Stimulated activated CD4-positive, alpha-beta T cell treated with anti-CD3 and anti-CD28 coated beads, Interleukin-12 subunit alpha, Interleukin-12 subunit beta, amount 100 ng/mL, for 24 hours (primary cell): ENCODE measurements at places on chromosomes 1 and 21.

DNA sequence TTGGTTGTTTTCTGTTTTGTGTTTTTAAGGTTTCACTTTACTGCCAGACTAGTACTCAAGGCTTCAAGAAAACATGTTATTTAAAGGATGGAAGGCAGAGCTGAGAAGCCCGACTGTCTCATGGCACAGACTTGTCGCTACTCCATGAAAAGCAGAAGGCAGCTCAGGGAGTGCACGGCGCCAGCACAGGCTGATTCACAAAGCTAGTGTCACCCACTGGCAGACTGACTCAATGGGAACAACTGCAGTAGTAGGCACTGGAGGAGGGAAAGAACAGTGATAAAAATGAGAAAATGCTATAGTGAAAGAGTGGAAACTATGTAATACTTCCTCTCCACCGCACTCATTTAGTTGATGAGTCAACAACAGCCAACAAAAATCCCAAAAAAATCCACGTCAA, 14.7 kb downstream of the HSF2BP start:
- no peak for DNase-seq

DNA sequence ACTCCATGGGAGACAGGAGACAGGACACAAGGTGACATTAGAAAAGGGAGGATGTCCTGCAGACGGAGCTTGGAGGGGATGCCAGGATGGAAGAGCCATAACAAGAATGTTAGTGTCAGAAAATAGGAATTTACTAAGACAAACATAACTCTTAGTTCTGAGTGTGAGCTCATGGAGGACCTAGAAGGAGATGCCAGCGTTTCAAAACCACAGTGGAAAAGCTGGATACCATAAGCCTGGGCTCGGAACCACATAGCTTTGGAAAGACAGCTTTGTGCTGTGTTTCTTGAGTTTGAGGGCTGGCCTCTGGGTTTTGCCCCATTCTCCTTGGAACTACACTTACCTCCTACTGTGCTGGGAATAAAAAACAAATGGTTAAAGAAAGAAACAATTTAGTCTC, 128.4 kb downstream of the S1PR1 start:
- no peak for DNase-seq

GRCh38 chr1:47545912-47546483, 108.2 kb downstream of the FOXD2 start:
- no peak for DNase-seq

- no peak for DNase-seq
These were observed 2.1 kb upstream of the SLC2A1 start for GRCh38 chr1:42960566-42961311.

- DNase-seq: no peak
These were observed 160.8 kb upstream of the APP start for GRCh38 chr21:26331205-26331980.

- DNase-seq: no peak
These were observed 9.0 kb upstream of the RHBG start for GRCh38 chr1:156359973-156360372.

- no peak for DNase-seq
These were observed 75.6 kb upstream of the ROR1 start for GRCh38 chr1:63698001-63698838.

DNA sequence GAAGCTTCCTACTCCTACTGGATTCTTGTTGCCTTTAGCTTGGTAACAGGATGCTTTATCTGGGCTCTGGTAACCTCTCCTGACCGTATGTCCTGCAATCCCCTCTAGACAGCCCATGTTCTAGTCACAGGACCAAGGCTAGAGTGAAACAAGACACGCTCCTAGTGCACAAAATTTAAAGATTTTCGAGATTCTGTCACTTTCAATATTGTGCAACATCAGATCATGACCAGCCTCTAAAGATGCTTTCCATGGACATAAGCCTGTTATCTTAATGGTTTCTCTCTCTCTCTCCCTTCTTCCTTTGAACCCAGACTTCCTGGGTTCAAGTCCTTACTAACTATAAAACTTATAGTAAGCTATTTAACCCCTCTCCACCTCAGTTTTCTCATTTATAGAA, 1.6 kb upstream of the LY9 start:
- no peak for DNase-seq

- DNase-seq: no peak
These were observed 25.2 kb upstream of the RCAN1 start for GRCh38 chr21:34639882-34640788.

DNA sequence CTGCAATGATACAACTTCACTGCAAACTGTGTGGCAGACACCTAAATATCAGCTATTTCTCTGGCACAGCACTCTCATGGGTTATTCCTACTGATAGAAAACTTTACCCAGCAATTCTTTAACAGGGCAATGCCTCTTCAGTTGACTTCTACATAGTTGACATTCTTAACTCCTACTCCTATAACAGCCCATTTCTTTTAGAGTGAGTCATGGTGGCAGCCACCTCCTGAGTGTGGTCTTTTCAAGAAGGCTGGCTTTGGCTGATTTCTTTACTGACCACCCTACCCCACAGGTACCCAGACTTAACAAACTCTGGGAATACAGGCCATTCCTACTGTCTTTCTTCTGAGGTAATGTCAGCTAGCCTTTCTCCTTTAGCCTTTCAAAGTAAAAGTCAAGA, 805.8 kb upstream of the ADGRL2 start:
- no peak for DNase-seq

GRCh38 chr21:27371115-27371974, 404.5 kb upstream of the ADAMTS5 start:
- no peak for DNase-seq

- no peak for DNase-seq
These were observed 11.8 kb downstream of the S100A7A start for GRCh38 chr1:153428073-153428638.

DNA sequence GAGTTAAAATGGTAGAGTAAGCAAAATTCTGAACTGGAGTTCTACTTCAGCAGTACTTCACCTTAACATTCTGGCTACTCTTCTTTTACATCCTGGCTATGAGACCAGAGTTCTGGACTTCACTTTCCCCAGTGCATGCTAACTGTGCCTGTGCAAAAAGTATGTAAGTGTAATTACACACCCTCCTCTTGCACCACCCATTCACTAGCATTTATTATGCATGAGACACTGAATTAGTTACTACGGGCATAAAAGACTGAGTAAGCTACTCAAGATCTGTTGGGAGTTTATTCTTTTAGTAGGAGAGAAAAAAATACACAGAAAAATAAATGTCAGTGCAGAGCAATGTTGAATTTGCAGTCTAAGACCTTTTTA, 87.2 kb downstream of the GIPC2 start:
- no peak for DNase-seq

DNA sequence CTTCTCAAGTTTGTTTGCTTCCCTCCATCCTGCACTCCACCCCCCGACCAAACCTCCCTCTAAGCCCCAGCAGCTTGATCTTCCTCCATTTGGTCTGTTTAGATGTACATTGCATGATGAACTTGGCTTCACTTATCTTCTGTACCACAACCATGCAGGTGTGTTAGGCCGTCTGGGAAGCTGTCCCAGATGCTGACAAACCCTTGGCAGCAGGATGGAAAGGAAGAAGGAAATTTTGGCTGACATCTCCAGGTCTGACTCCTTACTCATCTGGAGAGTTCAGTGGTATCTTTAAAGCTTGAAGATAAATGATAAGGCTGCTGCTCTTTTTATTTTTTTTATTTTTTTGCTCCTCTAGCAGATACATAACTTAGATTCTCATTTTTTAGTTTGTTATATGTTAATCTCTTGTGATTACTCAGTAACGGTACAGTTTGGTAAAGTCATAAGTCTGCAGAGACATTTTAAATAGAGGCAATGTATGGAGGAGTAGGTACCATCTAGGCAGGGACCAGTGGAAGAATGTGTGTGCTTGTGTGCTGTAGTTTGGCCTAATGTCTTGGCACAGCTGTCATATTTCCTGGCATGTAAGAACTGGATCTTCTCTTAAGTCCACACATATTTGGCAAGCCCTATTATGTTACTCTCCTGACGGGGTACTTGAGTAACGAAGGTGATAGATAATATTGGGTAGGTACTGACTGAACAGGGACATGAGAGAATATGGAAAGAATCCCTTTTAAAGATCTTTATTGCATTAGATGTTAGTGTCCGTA, 79.7 kb downstream of the CACHD1 start:
- DNase-seq: no peak

GRCh38 chr21:41877901-41878830, 978 bp downstream of the PRDM15 start:
- DNase-seq: no peak

GRCh38 chr1:212402666-212403321, 11.9 kb downstream of the PACC1 start:
- no peak for DNase-seq

- DNase-seq: no peak
These were observed 16.5 kb downstream of the CSTB start for GRCh38 chr21:43759651-43760050.

DNA sequence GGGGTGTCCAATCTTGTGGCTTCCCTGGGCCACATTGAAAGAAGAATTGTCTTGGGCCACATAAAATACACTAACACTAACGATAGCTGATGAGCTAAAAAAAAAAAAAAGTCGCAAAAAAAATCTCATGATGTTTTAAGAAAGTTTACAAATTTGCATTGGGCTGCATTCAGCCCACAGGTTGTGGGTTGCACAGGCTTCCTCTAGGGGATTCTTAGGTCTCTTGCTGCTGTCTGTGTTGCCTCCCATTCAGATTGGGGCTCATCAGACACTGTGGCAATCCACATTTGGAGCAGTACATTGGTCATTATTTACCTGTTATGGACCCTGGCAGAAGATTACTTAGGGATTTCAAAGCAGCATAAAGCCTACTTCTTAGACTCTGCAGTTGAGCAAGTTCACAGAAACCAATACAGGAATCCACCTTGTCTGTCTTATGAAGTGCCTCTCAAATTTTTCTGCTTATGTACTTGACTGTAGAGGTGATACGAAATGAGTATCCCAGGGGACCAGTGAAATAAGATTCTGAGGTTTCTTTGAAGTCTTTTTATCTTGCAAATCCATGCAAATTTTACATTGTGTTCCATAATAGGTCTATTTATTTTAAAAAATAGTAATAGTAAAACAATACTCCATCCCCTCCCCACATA, 205.5 kb downstream of the RPS6KC1 start:
- DNase-seq: no peak

DNA sequence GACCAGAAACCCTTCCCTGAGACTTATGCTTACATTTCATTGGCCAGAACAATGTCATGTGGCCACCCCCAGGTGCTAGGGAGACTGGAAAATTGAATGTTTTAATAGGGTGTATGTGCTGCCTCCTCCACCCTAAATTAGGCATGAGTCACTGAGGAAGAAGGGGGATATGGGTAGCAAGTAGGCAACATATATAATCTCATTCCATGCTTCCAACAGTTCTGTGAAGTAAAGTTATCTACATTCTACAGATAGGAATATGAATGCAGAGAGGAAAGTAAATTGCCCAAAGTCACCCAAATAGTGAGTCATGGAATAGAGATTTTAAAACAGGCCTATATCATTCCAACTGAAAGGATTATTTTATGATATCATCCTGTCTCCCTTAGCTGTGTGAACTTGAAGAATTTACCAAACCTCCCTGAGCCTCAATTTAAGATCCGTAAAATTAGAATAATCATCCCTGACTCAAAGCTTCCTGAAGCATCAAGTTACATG, 168.6 kb upstream of the FGGY start:
- DNase-seq: no peak

GRCh38 chr1:53586765-53587164, 127.6 kb downstream of the DMRTB1 start:
- DNase-seq: no peak

- no peak for DNase-seq
These were observed 31.1 kb upstream of the UAP1 start for GRCh38 chr1:162530307-162530987.
